Glomerular endothelial cell (primary cell): ENCODE measurements at places on chromosomes 6 and 20. TPM values are rescaled to one million over a fixed set of nuclear protein-coding genes. Genes with fewer than 3 reads are reported as not detected.

GRCh38 chr6:109864050-109864449, 114.1 kb upstream of the GPR6 start:
- no peak for DNase-seq

GRCh38 chr6:140794544-140794943, 1338.2 kb upstream of the GJE1 start:
- no peak for DNase-seq

Gene CYP21A2
- total RNA-seq, result not detected in 2 replicates

Gene FKBP1A
- total RNA-seq, result 737 and 783 TPM in 2 replicates

- no peak for DNase-seq
Measured at GRCh38 chr6:5562277-5562676, 301.0 kb downstream of the FARS2 start.

Gene ALDH8A1
- 0.10 and 0.18 TPM in 2 replicates for total RNA-seq

GRCh38 chr6:116691154-116691553, 10.1 kb downstream of the KPNA5 start:
- DNase-seq, result no peak

DNA sequence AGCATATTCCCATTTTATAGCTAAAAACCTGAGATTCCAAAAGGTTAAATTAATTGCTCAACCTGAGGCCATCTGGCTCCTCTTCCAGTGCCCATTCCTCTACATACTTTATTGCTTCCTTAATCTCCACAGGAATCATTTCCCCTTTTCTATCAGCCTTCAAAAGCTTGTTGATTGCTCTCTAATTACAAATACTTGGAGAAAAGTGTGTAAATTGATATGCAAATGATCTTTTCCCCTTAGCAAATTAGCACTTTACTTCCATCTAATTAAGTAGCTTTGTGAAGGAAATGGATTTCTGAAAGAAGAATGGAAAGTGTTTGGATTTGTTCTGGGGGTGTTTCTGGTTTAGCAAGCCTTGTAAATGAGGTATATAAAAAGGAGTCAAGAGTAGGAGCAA, 323.3 kb downstream of the GRIK2 start:
- DNase-seq, result no peak

Gene OTOR
- total RNA-seq, result not detected in 2 replicates

GRCh38 chr20:1877609-1878200, 17.5 kb upstream of the SIRPA start:
- no peak for DNase-seq

Gene ESF1
- total RNA-seq, result 7.7 and 10.9 TPM in 2 replicates

- DNase-seq, result no peak
Measured at GRCh38 chr6:152423216-152424103, 213.7 kb downstream of the SYNE1 start.

DNA sequence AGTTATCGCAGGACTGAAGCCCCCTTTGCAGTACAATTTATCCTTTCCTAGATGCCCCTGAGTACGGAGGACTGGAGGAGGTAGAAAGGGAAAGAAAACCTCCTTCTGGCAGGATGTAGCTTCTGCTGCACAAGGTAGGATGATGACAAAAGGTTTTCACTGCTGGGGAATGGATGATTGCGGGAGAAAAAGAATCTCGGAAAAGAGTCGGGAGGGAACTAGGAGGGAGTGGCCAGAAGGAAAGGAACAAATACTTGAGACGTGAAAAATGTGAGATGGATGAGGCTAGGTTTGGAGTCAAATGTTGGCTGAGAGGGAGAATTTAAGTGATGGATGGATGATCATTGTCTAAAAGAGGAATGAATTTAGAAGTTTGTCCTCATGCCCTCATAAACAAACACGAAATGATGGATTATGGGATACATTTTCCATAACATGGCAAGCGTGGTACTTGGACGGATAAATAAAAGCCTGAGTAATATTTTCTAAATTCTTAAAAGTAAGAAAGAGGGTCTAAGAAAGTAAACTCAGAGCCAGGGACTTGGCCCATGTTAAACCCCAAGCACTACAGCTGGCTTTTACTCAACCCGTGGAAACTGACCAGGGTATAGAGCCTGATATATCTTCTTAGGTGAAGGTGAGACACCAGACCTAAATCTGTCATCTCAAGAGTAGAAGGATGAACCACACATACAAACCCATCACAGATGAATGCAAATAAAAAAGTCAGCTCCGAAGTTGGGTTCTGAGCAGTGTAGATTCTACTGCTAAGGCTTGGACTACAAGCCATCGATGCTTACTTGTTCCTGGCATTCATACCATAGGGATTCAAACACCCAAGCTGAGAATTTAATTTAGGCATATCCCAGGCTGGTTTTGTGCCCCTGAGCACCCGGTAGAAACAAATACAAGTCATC, 72.4 kb downstream of the HFE start:
- DNase-seq, result no peak

Gene OSTM1
- total RNA-seq, result 32.1 and 34.6 TPM in 2 replicates

- DNase-seq, result no peak
Measured at GRCh38 chr20:48019496-48019895, 234.2 kb upstream of the SULF2 start.

DNA sequence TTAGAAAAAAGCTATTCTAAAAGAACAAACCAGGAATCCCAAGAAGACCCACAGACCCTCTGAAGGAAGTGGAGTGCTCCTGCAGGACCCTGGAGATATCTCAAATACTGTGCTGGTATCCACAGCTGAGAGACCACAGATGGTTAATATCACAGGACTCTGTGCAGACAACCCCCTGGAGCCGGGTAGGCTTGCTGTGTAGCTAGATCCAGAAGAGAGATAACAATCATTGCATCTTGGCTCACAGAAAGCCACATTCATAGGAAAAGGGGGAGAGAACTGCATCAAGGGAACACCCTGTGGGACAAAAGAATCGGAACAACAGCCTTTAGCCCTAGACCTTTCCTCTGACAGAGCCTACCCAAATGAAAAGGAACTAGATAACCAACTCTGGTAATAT, 689.5 kb downstream of the PHF3 start:
- no peak for DNase-seq

Gene PI3
- not detected in 2 replicates for total RNA-seq
